Fibroblast of skin of scalp (primary cell): ENCODE measurements at places on chromosomes 12 and 14.

- DNase-seq = no peak
Measured at GRCh38 chr12:42767998-42768397, 178.5 kb upstream of the PRICKLE1 start.

DNA sequence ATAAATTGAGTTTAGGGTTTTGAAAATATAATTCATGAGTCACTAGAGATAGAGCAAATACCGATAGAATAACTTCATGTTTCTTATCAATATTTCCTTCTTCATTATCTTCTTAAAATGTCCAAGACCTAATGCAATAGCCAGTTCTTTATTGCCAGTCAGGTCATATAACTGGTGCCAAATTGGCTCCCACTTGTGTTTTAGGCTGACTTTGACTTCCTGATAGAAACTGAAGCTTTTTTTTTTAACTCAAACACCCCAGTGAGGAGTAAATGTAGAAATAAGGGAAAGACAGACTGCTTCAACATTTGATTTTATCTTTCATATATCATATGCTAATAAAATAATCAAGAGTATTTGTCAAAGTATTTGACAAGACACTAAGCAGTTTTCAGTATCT is 80.7 kb downstream of the ARMH4 start:
- DNase-seq = no peak

- DNase-seq = peak; percentile 78
Measured at GRCh38 chr12:114933428-114934160, 249.6 kb upstream of the TBX3 start.

- no peak for DNase-seq
Measured at GRCh38 chr12:83067981-83068380, 381.3 kb downstream of the TMTC2 start.

- peak; percentile 64 for DNase-seq
Measured at GRCh38 chr12:58413794-58414193, 472.4 kb downstream of the ATP23 start.

GRCh38 chr12:24718617-24719016 is 230.3 kb downstream of the BCAT1 start:
- DNase-seq = no peak

DNA sequence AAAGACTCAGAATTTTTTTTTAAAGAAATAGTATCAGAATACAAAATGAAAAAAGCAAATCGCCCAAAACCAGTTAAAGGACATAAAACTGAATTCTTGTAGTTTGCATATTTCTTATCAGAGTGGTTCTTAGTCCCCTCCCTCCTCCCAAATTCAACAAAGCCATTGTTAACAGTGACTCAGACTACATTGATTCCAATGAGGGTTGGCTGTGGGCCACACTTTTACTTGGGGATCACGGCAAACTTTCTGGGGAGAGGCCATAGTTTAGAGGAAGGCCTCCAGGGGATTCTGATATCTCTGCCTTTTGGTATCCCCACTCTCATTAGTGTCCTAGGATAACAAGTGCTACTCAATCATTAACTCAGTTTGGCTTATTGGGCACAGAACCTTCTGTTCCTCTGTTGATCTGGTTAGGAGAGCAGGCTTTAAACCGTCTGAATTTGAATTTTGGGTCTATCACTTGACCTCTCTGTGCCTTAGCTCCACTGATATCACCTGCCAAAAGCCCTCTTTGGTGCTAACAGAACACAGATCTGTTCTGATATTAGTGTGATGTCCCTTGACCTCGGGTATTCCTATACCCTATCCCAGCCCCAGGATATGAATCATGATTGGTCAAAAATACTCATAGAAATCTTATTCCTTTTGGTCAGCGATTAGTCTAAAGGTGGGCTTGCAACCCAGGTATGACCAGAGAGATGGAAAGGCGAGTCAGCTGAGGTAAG is 45.2 kb upstream of the APPL2 start:
- DNase-seq = no peak

DNA sequence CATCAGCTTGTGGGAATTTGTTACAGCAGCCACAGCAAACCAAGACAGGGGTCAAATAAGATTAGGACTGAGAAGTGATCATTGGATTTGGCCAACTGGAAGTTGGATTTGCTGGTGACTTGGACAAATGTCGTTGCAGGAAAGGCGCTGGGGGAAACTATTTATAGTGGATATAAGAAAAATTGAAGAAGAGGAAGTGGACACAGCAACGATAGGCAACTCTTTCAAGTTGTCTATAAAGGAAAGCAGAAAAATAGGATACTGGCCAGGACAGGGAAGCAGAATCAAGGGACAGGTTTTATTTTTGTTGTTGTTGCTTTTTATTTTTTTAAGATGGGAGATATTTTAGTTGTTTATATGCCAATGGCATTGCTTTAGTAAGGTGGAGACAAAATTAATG is 56.2 kb upstream of the RTRAF start:
- no peak for DNase-seq

DNA sequence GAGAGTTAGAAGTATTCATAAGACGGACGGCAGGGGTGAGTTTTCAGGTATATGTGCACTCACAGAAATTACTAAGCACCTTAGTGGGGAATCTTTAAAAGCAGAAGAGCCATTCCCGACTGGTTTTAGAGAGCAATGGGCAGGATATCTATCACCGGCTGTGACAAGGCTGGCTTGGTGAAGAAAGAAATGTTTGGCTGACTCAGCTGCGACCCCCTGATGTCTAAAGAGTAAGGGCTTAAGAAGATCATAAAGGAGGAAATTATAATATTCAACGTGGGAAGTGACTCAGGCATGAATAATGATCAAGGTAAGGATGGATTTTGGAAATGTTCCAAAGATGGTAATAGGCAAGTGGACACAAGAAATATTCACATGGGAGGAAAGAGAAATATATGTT is 407.6 kb downstream of the TMEM132D start:
- DNase-seq = no peak
